AG09319 (cell line): ENCODE measurements at places on chromosomes 5 and 9.

DNA sequence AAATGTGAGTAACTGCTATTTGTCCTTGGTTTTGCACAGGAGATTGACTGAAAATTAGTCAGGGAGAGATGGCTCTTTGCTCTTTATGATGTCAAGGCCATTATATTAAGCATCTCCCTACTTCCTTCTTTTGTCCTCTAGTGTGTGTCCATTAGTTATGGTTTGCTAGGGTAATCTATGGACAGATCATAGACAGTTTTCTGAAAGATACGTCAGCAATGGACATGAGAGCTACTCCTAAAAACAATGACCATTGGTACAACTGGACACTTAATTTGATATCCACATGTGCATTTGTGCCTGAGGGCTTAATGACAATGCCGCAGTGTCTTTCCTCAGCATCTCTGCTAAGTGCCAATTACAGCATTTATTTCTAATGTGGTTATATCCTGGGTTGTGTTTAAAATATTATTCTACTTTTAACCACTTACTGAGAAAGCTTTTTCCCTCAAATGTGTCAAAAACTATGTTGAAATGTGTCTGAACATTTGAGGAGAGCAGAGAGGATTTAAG, 218.2 kb upstream of the RFX3 start:
- DNase-seq, result no peak

DNA sequence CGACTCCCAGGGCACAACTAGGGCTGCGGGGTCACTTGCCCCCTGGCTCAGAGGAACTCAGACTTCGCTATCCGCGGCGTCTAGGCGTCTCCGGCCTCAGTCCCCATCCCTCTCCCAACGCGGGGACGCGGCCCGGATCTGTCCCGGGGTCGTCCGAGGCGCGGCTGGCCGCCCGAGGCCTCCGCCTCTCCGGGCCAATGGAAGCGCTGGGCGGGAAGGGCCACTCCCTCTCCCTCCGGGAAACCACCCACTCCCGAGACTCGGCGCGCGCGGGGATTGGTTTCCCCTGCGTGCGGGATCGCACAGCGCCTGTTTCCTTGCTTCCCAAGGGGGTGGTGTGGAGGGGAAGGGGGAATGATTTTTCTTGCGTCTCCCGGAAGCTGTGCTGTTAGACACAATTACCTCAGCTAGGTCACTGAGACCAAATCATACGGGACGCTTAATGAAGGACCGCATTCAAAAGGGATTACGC, 38.3 kb downstream of the NR2F1 start:
- no peak for DNase-seq

DNA sequence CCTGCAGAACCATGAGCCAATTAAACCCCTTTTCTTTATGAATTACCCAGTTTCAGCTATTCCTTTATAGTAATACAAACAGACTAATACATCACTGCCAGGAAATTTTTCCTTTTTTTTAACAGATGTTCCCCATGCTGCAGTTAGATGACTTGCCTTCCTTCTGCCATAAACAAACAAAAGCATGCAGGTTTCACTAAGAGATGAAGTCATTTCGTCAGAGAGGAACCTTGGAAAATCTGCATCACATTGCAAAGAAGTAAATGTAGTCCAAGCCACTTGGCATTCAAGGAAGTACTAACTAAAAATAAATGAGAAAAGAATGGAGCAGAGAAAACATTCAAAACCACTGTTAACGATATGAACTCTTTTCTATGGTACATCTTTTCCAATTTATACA, 194.1 kb upstream of the EFNA5 start:
- DNase-seq, result peak; percentile 67

DNA sequence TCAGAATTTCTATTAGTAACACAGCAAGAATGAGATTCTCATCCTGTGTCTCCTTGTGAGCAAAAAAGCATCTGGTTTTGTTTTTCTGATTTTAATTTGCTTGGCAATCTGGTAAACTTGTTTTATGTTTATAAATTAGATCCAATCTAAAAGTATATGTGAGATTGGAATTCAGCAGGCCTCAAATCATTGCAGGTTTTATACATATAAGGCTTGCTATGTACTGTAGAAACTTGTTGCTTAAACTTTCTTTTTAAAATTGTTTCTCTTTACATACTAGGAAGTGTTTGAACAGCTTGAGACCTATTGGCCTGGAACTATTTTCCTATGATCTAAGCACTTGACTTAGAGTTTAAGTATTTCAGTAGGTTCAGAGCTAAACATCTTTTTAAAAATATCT, 1037.8 kb downstream of the NR2F1-AS1 start:
- no peak for DNase-seq

DNA sequence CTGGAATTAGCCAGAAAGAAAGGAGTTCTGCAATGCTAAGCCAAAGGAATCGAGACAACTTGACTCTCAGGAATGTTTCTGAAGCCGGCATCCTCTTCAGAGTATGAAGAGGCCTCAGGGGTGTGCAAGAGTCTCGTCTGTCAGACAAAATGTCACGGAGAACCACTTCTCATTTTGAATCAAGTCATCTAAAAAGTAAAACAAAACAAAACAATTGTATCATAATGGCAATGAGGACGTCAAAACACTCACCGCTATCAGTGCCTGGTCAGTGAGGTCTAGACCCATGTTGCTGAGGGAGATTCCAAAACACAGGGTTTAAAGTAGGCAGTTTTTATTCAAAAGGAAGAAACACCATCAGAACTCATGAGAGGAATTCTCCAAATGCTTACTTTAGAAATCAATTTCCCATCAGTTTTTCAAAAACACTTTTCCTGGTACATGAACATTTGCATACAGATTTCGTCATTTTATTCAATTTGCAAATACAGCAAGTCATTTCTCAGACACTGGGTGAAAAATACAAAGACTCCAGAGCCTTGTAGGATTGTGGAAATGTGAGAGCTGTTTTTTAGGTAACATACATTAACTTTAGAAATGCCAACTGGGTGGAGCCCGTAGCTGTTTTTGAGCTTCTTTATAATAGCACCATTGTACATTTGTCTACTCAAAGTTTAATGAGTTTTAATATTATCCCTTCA, 89.5 kb upstream of the MAP3K1 start:
- DNase-seq, result no peak

DNA sequence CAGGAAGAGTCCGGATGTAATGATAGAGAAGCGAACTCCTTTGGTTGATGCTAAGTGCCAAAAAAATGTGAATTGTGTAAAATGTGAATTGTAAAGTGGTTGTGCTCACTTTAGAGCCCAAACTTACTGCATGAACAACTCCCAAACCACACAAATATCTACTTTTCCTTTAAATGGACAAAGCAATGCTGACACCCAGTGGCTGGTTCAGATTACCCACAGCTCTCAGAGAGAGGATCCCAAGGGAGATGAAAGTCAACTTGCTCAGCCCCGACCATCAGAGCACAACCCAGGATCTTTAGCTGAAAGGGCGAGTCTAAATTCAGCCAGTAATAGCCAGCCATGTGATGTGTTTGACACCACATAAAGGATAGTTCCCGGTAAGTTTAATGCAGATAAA, 133.7 kb downstream of the NMUR2 start:
- DNase-seq, result no peak

DNA sequence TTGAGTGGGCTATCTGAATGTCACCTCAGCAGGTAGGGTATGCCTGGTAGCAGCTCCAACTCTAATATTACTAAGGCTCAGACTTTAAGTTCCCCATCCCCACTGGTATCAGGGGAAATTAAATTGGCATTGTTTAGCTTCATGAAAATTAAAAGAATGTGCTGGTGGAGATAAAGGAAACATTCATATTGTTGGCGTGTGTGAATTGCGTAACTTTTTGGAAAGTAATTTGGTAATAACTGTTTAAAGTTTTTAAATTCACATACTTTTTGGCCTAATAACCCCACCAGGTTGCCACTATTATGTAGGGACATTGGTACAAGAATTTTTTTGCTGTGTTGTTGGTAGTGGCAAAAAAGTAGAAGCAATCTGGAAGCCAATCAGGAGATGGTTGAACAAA, 29.4 kb downstream of the TNPO1 start:
- no peak for DNase-seq

- no peak for DNase-seq
These were observed 58.0 kb downstream of the ACO1 start for GRCh38 chr9:32442433-32442832.

DNA sequence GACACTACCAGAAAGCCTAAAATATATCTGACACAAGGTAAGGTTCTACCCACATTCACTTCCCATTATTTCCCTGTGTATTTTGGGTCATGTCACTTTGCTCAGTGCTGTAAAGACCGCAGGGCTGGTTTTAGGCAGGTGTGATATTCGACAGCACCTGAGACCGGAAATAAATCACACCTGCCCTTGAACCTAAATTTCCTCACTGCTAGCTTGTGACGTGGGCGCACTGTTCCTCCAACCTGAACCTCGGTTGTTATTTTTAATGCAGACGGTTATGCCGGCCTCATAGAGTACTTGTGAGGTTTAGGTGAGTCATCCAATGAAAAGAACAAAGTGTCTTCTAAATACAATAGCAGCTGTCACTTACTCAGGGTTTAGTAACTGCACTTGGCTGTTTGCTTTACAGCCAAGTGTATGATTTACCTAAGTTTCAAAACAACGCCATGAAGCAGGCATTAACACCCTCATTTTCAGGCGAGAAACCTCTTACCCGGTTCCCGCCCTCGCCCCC, 20.7 kb upstream of the ZNF782 start:
- no peak for DNase-seq

- peak; percentile 52 for DNase-seq
These were observed 55.5 kb downstream of the NNT start for GRCh38 chr5:43658509-43658908.

DNA sequence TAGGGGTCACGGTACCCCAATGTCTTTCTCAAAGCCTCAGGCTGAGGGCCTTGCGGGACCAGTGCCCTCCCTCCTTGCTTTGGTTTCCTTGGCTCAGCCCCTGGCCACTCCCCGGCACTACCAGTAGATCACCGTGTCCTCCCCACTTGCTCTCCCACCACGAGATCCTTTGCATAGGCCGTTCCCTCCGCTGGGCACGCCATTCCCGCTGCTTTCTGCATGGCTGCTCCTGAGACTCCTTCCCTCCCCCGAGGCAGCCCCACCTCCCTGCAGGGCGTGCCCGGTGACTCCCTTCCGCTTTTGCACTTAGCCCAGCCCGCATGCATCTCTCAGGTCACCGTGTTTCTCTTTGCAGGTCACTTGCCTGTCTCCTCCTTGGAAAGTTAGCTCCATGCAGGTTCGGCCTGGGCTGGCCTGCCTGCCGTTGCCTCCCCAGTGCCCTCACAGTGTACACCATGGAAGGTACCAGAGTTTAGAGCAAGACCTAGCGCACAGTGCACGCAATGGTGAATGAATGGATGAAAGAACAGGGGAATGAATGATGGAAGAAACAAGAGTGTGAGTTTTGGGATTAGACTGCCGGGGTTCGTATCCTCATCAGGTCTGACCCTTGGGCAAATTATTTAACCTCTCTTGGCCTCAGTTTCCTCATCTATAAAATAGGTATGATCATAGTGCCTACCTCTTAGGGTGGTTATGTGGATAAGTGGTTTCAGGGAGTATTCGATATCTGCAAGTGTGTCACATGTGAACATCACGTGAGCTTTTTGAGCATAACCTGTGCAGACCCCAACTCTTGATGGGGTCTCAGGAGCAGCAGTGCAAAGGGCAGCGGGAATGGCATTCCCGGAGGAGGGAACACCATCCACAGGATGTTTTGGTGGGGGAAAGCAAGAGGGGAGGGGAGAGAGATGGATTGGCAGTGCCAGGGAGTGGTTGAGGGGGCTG, 214.3 kb downstream of the C9orf50 start:
- DNase-seq, result no peak

GRCh38 chr9:77575785-77576184, 72.3 kb downstream of the GNA14 start:
- DNase-seq, result no peak

DNA sequence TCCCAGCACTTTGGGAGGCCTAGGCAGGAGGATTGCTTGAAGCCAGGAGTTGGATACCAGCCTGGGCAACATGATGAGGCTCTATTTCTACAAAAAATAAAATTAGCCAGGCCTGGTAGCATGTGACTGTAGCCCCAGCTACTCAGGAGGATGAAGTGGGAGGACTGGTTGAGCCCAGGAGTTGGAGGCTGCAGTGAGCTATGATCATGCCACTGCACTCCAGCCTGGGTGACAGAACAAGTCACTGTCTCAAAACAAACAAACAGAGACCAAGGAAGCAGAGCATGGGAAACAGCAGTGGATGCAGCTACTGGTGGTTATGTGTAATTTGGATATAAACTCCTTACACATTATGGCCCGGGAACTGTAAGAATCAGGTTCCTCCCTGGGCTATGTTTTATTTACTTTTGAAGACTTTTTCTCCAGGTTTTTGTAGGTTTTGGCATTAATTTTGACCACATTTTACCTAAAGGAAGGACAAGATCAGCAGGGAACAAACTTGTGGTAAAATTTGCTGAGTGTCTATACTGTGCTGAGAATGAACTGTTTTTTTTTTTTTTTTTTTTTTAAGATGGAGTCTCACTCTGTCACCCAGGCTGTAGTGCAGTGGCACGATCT, 8.3 kb downstream of the KIF2A start:
- DNase-seq, result no peak

DNA sequence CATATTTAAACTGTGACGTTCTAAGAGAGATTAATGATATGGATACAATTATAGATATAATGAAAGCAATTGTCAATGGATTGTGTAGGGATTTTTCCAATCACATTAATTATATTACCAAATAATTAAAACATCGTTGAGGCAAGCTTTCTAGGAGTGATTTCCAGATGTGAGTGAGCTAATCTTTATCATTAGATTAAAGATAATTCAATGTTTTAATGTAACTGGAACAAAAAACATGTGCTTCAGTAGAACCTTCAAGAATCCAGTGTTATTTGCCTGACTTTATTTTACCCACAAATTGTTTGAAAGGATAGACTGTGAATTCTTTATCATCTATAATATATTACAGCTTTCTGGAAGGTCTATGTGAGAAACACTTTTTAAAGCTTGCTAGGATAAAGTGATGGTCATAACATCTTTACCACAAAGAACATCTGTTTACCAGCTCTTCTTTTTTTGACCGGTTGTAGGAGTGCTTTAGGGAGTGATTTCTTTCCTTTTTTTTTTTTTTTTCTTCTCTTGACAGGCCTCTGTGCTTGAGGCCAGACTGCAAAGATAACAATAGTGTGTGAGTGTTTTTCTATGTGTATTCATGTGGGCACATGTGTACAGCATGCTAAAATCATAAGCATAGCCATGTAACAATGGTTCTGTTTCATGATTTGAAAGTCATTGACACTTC, 35.0 kb downstream of the SNCAIP start:
- DNase-seq, result no peak

GRCh38 chr5:138636398-138636944, 61.3 kb upstream of the HSPA9 start:
- DNase-seq, result no peak
